GM20000 (cell line): ENCODE measurements at places on chromosomes 3 and 15.

DNA sequence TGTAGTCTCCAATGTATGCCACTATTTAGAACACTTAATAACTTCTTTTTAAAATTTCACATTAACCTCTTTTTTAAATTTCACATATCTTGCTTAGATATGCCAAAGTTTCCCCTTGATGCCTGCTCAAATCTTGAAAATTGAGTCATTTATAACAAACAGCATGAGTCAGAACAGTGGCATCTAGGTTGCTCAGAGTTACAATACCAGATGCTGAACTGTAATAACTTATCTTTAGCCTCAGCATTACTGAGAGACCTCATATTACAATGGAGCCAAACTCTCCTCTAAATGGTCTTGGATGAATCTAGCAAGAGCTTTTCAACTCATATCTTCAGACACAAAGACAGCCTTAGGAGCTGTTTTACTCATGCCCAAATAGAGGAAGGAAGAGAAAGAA lies 439.3 kb upstream of the ARPP21 start:
- no peak for DNase-seq

DNA sequence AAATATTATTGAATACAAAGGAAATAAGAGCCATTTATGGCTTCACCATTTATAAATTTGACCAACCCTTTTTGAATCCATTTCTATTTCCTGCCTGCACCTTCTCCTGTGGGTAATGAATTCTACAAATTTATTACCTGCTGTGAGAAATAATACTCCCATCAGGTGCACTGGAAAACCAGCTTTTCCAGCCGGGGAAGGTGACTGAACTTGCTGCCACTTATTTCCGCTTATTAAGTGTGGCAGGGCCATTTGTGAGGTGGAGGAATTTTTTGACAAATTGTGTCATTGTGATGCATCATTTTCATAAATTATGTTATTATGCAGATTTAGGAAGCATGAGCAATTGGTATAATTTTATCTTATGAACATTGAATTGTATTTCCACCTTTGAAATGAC lies 151.1 kb downstream of the SQOR start:
- DNase-seq = no peak

GRCh38 chr3:49222002-49222401 lies 50.6 kb downstream of the KLHDC8B start:
- no peak for DNase-seq

- DNase-seq = no peak
These were observed 157.6 kb downstream of the UACA start for GRCh38 chr15:70605606-70606410.

DNA sequence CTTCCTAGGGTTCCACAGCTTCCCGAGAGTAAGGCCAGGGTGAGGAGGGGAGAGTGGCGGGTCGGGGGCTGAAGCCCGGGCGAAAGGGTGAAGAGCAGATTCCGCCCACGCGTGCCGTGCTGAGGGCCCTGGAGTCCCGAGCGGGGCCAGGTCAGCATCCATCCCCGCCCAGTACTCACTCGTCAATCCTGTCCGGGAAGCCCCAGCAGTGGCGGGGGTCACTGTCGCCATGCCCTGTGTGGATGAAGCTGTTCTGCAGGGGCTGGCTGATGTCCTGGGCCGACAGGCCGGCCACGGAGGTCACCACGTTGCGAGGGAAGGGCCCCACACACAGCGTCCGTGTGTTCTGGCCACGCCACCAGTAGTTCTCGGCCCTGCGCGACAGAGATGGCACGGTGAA lies 36.3 kb downstream of the TNK2 start:
- no peak for DNase-seq

DNA sequence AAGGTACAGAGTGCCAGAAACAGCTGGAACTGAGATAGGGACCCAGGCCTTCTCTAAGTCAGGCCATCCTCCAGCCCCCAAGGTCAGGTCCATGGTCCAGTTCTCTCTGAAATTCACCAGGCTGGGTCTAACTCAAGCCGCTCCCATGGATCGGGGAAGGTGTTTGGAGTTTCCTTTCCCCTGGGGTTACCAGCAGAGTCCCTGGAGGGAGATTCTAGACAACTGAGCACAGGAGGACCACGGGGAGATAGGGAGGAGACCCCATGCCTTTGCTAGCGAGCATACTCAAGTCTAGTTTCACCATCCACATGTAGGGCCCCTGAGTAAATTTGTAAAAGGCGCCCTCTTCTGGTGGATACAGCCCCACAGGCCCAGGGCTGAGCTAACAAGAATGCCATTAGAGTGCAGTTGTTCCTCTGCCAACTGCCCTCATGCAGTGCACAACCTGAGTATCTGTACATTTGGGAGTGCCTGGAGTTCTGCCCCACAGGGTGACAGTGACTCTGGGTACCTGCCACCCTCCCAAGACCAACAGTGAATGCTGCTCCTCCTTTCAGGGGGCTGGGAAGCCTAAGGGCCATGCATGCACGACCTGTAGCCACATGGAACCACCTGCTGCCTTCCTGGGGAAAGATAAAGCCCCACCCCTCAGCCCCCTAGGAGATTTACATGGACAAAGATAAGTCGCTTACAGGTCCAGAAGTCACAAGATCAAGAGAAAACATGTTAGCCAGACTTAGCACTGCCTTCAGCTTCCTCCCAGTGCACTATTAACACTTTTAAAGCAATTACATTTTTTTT lies 89.0 kb downstream of the IQSEC1 start:
- DNase-seq = peak; percentile 68

GRCh38 chr3:87568331-87568730 lies 291.9 kb upstream of the POU1F1 start:
- no peak for DNase-seq
